ENCODE measurements at places on chromosomes 4 and X. TPM values are rescaled to one million over a fixed set of nuclear protein-coding genes. Genes with fewer than 3 reads are reported as not detected.

- peak; percentile 88 for DNase-seq
These were observed 32.5 kb upstream of the TLR2 start for GRCh38 chr4:153651587-153651986.

Gene GUCY1A1
- 1.9 TPM for total RNA-seq

DNA sequence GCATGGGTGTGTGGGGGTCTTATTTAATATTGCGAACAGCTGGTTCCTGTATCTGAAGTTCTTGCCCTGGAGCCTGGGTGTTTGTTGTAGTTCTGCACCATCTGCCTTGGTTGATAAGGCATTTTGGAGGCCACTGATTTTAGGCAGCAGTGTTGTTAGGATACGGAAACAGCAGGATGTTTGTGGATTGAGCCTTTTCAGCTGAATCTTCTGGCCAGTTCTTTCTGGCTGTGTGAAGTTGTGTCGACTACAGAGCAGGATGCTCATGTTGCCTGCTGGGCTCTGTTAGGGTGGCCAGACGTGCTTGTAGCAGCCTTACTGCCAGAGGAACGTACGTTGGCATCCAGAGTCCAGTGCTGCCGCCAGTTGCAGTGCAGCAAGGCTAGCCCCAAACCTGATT lies 134.2 kb downstream of the PTTG2 start:
- DNase-seq = no peak

Gene IL13RA2
- total RNA-seq = not detected

GRCh38 chr4:161664740-161665139 lies 499.1 kb downstream of the FSTL5 start:
- DNase-seq = no peak
